ENCODE measurements at places on chromosomes 12 and 14.

- DNase-seq = no peak
Measured at GRCh38 chr12:24599736-24600135, 349.2 kb downstream of the BCAT1 start.

DNA sequence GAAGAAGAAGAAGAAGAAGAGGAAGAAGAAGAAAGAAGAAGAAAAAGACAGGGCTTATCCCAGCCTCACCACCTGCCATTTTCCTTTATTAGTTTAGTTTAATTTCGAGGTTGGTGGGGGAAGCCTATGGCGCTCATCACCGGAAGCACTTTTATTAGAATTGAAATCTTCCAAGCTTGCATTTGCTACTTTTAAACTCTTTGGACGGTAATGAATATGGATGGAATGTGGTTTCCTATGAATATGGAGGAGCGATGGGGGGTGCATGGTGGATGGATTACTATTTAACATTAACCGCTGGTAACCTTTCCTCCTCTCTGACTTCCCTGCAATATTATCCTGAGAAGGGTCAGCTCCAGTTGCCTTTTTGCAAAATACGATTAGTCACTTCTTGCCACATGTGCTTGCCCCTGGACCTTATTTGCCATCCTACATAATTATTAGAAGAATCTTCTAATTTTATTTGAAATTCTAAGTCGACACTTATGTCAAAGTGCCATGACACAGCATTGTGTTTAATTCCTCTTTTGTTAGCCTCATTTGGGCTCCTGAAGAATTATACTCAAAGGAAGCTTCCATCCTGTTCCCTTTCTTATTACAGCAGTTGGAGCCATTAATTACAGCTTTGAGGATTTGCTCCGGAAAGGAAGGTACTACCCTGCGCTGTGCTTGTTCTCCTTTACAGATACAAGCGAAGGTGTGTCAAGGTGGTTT, 424.5 kb downstream of the VRK1 start:
- DNase-seq = no peak

- no peak for DNase-seq
Measured at GRCh38 chr14:61530896-61531295, 164.4 kb upstream of the HIF1A start.

DNA sequence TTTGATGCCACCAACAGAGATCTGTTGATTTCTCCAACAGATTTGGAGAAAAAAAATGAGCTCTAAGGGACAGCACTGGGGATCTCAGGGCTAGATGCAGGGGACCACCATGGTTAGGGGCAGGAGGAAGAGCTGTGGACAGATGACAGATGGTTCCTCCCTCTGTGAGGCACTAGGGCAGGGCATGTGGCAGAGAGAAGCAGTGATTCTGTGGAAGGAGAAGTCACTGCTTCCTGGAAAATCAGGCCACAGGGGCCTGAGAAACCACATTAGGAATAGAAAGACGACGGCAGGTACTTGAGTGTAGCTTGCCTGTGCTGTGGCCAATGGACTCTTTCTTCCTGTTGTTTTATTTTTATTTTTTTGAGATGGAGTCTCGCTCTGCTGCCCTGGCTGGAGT, 24.9 kb upstream of the TMED2 start:
- no peak for DNase-seq

DNA sequence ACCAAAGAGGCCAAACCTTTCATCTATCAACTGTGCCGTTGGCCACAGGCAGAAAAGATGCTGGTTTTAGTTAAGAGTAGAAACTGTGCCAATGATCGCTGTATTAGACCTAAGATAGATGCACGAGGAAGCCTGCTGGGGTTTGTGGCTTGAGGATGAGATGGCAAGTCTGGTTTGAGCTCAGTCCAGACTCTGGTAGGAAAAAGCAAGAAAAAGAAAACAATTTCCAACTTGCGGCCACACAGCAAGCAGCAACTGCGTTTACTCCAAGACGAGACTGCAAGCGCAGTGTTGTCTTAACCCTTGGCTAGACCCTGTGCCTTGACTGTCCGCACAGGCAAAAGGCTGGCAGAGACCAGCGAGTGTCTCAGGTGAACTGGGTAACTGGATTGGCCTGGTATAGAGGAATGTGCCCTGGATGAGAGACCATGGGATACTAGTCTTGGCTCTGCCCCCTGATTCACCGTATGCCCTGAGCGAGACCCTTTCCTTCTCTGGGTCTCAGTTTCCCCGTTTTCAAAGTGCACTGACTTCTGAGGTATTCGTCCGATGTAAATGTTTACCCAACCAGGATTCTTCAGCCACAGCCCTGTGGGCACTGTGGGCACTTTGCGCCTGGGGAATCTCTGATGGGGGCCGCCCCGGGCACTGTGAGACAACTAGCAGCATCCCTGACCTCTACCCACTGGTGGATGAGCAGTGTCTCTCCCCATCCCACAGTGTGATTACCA, 113.4 kb downstream of the DICER1 start:
- DNase-seq = no peak

Data from omental fat pad (tissue), 4 donors.